Articular chondrocyte of knee joint (primary cell): ENCODE measurements at places on chromosomes 2 and 18. TPM values are rescaled to one million over a fixed set of nuclear protein-coding genes. Genes with fewer than 3 reads are reported as not detected.

Gene SPHKAP
- total RNA-seq: not detected in 2 replicates

Gene TSPYL6
- under 0.01 TPM in 1 of 2 replicates, not detected in the other for total RNA-seq

Gene CDCA7
- total RNA-seq: 1.2 and 2.5 TPM in 2 replicates

Gene DLGAP1
- total RNA-seq: 14.4 and 17.4 TPM in 2 replicates

Gene SLC66A2
- 28.9 and 34.9 TPM in 2 replicates for total RNA-seq

Gene HOXD3
- total RNA-seq: 3.7 and 6.4 TPM in 2 replicates

Gene GULP1
- 114 and 121 TPM in 2 replicates for total RNA-seq

Gene TEKT4
- 0.11 TPM in 1 of 2 replicates, not detected in the other for total RNA-seq
